ENCODE measurements at places on chromosomes 7 and 10.

- no peak for DNase-seq
Measured at GRCh38 chr10:80333983-80334382, 22.6 kb downstream of the DYDC1 start.

DNA sequence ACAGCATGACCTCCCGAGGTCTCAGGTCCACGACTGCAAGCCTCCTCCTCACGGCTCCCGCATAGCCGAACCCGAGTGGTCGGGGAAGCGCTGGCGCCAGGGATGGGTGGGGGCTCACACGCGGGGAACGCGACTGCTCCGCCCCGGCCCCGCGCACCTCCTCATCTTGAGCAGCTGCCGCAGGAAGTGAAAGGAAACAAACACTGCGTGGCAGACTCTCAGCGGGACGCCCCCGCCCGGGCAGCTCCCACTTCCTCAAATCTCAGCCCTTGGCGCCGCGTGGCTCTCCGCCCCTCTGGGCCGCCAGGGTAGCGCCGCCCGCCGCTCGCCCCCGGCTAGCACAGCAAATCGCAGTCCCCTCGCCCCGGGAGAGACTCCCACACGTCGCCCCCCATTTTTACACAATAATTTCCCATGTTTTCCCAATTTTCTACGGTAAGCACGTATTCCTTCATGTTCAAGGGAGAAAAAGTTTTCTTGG, at the start of gene TMEM243:
TSS of gene TMEM243 (minus strand) at position 188 of the 481 bp plus-strand sequence. CDS start 229 bp downstream, outside the sequence.
- DNase-seq, result peak; percentile 51

- DNase-seq, result no peak
Measured at GRCh38 chr10:12777840-12778585, 223.5 kb downstream of the CCDC3 start.

- DNase-seq, result peak; percentile 75
Measured at GRCh38 chr7:100088621-100089457, at the start of gene COPS6. Gene COPS6, plus strand, starts transcription at chr7:100088969. Its CDS starts 22 bp downstream, at chr7:100088991.

GRCh38 chr10:79112881-79113431, 44.2 kb downstream of the ZMIZ1 start:
- no peak for DNase-seq
